ENCODE measurements at places on chromosomes 6 and 20.

GRCh38 chr6:32375739-32376529, 4.2 kb upstream of the TSBP1 start:
- no peak for DNase-seq

GRCh38 chr20:49319208-49319809, 41.5 kb upstream of the ZNFX1 start:
- DNase-seq, result no peak

DNA sequence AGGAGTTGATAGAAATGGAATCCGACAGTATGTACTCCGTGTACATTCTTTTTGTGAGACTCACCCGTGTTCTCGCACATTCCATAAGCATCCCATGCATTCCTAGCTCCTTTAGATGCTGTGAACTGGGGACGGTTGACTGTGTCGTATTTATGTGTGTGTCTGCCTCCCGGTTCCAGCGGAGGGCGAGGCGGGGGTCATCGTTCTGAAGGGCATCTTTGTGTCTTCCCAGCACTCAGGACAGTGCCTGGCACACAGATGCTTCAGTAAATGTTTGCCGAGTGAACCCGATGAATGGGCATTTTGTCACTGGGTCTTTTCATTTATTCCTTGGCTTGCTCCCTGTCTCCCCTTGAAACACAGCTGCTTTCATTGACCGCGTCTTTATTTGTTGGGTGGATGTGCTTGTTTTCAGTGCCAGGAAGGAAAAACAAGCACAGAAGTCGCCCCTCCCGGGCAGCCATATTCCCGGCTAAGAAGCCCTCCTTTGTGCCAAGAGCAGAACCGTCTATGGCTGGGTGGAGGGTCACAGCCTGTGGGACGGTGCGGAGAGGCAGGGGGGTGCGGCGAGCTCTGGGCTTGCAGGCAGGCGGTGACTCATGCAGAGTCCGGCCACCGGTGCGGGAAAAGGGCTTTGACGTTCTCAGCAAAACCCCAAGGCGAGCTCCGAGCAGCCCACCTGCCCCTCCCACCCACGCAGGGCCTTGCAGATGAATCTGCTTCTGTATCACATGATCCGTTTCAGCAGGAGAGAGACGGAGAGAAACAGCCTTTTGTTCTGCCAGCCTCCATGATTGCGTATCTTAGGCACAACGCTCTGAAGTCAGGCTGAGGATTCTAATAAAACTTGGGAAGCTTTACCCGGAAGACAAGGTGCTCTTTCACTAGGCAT, 11.2 kb upstream of the PSMG4 start:
- DNase-seq, result no peak

DNA sequence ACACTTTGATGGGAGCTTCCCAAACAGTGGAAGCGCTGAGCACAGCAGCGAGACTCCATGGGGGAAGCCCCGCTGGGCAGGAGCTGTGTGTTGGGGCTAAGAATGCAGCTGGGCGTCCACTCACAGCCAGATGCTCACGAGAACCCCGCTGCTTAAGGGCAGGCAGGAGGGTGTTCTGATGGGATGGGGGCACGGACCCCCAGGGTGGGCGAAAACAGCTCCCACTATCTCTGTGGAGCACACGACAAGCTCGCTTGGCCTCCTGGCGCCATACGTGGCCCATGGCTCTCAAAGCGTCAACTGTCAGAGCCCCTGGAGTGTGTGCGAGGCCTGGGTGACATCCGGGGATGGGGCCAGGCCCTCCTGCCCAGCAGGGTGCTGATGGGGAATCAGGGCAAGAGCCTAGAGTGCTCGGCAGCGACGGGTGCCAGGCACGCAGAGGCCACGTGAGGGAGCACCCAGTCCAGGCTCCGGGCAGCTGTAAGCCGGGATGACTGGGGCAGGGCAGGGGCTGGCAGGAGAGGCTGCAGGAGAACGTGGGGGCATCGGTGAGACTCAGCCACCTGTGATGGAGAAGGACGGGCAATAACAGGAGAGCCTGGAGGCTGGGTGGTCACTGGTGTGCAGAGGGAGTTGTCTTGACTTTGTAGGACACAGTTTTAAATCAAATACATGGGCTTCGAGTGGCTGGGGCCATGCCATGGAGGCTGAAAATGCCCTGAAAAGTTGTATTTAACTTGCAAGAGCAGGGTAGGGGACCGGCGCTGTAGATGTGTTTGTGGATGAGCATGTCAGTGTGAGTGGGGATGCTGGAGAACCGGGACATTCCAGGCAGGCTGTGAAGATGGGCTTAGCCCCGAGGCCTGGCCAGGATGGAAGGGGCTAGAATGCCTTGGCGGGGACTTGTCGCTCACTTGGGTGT, 27.3 kb downstream of the PYGB start:
- no peak for DNase-seq

- DNase-seq, result no peak
Measured at GRCh38 chr6:1371933-1372332, 17.4 kb upstream of the FOXF2 start.

DNA sequence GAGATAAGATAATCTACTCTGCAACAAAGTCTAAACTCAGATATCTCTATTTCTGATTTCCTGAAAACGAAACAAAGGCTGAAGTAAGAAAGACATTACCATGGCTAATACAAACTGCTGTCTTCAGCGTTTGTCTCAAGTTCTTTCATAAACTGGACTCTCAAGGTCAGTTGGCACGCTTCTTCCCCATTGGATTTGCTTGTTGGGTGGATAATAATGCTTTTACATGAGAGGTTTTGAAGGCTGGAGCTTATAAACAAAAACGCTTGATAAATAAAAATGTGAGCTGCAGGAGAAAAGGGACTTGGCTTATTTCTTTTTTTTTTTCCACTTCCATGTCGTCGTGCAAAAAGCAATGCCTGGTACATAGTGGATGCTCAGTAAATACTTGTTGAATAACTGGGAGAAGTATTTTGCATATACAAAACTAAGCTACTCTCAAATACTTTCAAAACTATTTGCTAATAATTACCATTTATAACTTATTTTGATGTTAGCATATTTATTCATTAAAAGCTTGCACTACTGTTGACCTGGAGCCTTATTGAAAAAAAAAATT, 65.7 kb upstream of the EEF1A1 start:
- no peak for DNase-seq

DNA sequence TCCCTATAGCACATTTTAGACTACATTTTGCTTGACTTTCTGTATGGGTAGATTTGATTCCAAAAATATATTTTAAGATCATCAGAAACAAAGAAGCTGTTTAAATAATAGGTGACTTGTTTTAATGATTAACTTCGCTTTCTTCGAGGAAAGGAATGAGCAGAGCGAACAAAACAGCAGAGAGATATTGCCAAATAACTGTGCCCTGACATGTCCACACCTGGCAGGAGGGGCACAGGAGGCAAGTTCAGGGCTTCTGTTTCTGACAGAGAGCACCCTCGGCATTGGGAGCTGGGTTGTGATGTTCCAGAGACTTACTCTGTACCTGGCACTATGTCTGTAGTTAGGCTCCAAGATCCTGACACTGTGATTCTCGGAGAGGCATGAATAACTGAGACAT, 155.7 kb upstream of the SASH1 start:
- no peak for DNase-seq

DNA sequence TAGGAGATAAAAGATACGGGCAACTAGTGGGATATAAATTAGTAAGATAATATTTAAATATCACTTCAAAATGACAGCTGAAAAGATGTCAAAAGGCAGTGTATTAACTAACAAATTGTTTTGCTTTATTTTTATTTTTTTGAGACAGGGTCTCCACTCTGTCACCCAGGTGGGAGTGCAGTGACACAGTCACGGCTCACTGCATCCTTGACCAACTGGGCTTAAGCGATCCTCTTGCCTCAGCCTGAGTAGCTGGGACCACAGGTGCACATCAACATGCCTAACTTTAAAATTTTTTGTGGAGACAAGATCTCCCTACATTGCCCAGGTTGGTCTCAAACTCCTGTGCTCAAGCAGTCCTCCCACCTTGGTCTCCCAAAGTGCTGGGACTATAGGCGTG, 5.9 kb downstream of the ZNF292 start:
- DNase-seq, result no peak

GRCh38 chr6:124873066-124873410, 89.2 kb upstream of the RNF217 start:
- DNase-seq, result no peak

- DNase-seq, result no peak
Measured at GRCh38 chr6:137490006-137490905, 3.9 kb downstream of the OLIG3 start.

- DNase-seq, result peak; percentile 59
Measured at GRCh38 chr20:44056010-44056698, 130.8 kb downstream of the JPH2 start.

GRCh38 chr6:136318676-136319075, 29.0 kb upstream of the BCLAF1 start:
- DNase-seq, result no peak

- DNase-seq, result no peak
Measured at GRCh38 chr6:13611715-13612114, 3.4 kb upstream of the NOL7 start.

GRCh38 chr20:18916886-18917750, 103.5 kb downstream of the SCP2D1 start:
- DNase-seq, result no peak

DNA sequence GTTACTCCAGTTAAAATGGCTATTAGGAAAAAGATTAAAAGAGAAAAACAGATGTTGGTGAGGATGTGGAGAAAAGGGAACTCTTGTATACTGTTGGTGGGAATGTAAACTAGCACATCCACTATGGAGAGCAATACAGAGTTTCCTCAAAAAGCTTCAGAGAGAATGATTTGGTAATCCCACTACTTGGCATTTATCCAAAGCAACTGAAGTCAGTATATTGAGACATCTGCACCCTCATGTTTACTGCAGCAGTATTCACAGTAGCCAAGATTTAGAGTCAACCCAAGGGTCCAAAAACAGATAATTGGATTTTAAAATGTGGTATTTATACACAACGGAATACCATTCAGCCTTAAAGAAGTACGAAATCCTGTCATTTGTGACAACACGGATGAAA, 469.5 kb downstream of the QKI start:
- no peak for DNase-seq

- DNase-seq, result no peak
Measured at GRCh38 chr6:132322398-132322797, 78.9 kb downstream of the MOXD1 start.

DNA sequence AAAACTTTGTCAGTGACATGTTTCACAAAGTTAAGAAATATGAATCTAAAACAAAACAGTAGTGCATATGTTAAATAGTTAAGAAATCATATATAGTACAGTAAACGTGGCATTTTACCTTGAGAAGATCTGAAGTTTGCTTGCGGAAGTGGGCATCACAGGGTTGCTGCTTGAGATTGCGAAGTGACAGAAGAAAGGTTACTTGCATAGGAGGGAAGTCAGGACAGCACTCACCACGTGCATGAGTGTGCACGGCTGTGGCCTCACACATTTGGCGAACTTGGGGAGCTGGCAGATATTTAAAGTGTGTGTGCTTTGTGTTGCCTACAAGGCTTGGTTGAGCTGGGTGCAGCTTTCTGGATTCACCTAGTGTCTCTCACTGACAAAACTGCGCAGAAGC, 431.5 kb upstream of the ARID1B start:
- no peak for DNase-seq

DNA sequence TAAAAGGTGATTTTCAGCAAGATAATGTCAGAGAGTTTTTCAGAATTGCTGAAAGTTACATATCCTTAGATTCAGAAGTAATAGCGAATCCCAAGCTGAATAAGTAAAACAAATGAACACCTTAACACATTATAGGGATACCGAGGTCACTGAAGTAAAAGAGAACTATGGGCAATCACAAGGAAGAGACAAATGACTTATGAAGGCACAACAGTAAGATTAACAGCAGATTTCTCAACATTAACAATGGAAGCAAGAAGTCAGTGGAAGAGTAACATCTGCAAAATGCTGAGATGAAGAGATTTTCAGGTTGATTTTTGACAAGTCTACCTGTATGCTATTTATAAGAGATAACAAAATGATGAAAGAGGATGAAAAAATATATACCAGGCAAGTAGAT, 86.1 kb upstream of the EZR start:
- no peak for DNase-seq

DNA sequence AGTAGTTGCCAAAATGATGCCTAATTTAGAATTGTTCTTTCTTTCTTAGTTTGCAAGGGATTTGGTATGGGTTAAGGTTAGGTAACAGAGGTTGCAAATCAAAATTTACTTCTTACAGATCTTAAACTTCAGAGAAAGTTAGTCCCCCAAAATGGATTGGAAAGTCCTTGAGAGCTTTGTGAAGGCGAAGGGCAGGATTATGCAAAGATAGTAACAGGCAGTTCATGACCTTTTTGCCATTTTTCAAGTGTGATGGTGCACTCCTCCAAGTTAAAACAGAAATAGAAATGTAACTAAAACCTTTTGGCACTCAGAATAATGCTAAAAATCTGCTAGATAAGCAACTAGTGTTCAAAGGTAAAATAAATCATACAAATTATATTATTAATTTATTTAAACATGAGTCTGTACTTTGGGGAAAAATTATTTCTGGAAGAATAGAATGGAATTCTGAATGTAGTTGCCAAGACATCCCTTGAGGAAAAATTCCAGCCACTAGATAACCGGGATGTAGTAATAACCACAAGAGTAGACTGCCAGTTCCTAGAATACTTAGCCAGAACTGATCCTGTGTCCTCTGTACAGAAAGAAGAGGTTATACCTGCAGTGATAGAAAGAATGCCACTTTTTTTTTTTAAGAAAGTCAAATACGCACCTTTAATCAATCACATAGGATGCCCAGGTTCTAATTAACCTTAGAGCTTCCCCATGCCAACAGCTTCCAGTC, 31.8 kb upstream of the DAAM2 start:
- no peak for DNase-seq

GRCh38 chr20:25289886-25290597, 42.2 kb downstream of the PYGB start:
- no peak for DNase-seq

DNA sequence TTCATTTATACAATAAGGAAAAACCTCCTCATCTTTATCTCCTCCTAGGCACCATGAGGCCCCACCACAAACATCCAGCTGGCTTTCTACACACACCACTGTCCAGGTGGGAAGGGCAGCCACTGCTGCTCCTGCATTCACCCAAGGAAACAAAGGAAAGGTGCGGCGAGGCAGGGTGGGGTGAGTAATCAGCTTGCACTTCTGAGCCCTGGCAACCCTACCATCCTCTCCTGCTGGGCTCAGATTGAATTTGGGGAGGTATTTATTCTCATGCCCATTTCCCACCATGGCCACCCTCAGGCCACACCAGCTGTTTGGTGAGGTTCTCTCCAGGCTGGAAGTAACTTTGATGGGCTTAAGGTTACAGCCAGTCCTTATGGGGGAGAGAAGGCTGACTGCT, 31.2 kb upstream of the SPDEF start:
- no peak for DNase-seq

GRCh38 chr6:10316373-10316721, 98.5 kb downstream of the TFAP2A start:
- DNase-seq, result no peak
